ENCODE measurements at places on chromosomes 16 and 17.

GRCh38 chr16:31880322-31880979 lies 6.8 kb downstream of the ZNF267 start:
- DNase-seq: peak; percentile 70

GRCh38 chr17:80529104-80529903 lies 15.3 kb upstream of the RPTOR start:
- no peak for DNase-seq

GRCh38 chr17:40293363-40293762 lies 5.7 kb downstream of the CDC6 start:
- no peak for DNase-seq

- no peak for DNase-seq
These were observed 68.7 kb downstream of the TRIM37 start for GRCh38 chr17:59037960-59038359.

DNA sequence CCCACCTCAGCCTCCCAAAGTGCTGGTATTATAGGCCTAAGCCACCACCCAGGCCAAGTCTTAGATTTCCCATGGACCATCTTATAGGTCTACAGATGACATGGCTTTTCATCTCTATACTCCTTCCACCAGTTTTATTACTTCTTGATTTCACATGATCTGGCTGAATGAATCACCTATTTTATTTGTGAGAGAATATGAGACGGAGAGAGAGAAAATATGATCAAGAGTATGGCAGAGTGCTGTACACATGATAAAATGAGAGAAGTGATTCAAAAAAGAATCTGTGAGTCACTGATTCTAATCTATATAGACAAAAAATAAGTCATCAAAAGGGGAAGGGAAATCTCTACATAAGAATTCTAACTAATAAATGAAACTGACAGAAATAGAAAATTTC lies 13.7 kb downstream of the ACSM1 start:
- DNase-seq: no peak

DNA sequence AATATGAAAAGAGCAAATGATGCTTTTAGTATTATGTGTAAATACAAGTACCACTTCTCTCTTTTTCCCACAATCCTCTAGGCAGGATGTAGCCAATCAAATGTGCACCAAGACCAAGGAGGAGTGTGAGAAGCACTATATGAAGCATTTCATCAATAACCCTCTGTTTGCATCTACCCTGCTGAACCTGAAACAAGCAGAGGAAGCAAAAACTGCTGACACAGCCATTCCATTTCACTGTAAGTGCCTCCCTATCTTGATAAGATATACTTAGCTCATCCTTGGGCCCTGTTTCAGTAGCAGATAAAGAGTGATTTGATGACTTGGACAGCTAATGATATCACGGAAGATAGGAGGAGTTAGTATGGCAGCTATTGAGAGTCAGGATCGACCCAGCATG lies 33.7 kb downstream of the TADA2A start:
- no peak for DNase-seq

DNA sequence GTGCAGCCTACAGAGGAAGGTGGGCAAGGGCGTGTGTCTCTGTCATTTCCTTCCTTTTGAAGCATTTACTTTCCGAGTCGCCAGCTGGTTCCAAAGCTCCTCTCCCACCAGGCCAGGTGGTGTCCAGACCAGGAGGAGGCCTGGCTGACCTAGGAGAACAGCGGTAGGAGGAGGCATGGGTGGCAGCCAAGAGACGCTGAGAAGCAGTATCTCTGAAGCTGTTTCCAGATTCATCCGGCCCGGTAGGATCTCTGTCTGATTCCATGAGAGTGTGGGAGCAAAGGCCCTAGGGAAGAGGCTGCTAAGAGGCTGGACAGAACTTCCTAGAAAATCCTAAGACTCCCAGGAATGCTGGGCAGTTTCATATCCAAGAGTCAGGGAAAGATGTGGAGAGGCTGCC lies 20.3 kb downstream of the MEOX1 start:
- DNase-seq: no peak

- DNase-seq: no peak
These were observed 22.6 kb upstream of the MPHOSPH6 start for GRCh38 chr16:82192665-82193064.

All from ACHN (cell line).